ENCODE measurements at places on chromosomes 5 and 9.

DNA sequence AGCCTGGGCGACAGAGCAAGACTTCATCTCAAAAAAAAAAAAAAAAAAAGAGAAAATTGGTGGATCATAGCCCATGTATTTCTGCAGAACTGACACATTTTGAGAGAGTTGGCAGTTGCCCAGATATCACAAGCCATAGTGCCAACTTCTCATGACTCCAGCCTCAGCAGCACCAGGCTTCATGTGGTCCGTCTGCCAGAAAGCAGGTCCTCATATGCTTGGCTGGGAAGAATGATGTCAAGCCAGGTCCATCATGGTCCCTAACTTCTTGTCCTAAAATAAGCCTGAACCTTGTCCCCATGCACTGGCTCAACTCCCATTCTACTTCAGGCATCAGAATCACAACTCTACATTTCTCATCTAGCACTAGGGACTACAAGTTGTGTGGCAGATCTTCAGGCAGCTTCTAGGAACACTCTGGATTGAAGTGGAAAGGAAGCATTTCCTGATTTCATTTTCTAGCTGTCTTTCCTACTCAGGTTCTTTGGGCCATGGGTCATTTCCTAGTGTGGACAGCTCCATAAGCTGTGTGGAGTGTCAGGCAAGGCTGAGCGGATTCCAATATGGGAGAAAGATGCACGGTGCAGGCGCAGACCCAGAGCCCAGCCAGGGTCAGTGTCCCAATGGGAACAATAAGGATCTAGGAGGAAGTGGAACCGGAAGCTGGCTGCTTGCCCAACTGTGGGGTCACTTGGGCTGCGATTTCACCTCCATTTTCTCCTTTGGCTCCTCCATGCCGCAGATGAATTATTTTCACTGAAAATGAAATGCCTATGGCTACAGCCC, 90.1 kb downstream of the LMNB1 start:
- no peak for DNase-seq

DNA sequence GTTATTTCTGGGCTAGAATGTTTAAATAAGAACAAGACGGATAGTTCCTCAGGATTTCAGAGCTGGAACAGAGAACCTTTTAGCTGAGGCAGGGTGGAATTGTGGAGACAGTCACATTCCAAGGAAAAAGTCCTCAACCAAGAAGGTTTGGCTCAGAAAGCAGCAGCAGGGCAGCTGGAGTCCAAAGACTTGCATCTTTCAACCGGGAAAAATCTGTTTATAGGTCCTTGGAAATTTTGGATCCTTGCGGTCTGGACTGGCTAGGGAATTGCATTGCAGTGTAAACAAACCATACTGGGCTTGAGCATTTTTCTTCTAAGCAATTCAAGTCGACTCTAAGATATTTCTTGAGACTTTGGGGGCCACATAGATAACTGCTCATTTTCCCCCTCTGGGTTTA, 40.8 kb upstream of the HMHB1 start:
- no peak for DNase-seq

DNA sequence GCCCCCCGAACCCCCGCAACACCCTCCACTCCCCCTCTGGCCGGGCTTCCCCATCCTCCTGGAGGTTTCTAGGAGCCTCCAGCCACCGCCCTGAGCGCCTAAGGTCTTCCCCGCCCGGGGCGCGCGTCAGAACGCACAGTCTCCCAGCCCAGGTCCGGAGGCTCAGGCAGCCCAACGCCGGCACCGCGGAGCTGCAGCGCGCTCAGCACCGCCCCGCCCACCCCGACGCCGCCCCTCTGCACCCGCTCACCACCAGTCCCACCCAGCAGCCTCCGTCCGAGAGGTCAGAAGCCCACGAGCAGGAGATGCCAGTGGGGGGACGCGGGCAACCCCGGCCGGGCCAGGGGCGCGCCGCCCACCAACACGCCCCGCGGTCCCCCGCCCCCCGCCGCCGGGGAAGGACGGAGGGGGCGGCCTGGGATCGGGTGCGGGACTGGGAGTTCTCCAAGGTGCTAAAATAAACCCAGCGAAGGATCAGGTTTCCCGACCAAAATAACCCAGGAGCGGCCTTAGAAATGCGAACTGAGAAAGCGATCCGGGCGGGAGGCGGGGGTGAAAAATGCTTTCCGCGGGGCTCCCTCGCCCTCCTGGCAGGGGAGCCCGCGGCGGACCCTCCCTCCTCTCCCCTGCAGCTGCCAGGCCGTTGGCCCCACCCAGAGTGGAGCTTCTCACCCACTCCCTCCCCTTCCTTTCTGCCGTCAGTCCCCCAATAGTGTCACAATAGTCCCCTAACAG, 6.5 kb upstream of the FAM78A start:
- no peak for DNase-seq

- no peak for DNase-seq
Observed at GRCh38 chr5:74624501-74624900, 16.0 kb downstream of the ENC1 start.

GRCh38 chr5:111422747-111423720, 89.3 kb downstream of the STARD4 start:
- peak; percentile 12 for DNase-seq

Measured in NCI-H2081 (cell line).